ENCODE measurements at places on chromosomes 5 and 9. TPM values are rescaled to one million over a fixed set of nuclear protein-coding genes. Genes with fewer than 3 reads are reported as not detected.

DNA sequence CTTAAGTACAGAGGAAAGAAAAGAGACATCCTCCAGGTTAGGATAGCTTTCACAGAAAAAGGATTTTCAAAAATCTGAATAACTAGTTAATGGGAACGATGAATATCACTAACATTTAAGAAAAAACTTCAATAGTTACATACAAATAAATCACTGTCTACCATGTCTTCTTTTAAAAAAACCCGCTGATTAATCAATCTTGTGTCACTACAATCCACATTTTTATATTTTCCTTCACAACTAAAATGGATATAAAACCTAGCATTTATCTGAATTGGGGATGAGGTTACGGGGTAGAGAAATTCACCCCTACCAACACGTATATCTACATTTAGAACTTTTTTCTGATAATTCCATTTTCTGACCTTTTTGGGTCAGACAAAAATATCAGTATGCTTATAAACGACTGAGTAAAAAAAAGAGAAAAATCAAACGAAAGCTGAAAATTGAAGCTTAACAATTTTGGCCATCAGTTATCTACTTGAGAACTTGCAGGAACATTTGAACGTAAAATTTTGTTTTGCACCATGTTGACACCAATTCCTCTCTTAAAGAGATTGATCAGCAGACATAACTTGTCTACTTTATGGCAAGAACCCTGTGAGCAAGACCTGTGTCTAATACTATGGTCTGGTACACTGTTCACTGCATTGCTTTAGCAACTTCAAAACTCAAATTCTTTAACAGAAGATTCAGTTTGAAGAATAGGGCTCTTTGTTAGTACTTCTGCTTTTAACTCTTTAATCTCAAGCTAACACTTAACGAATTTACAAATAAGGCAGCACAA, 4.8 kb downstream of the NR3C1 start:
- DNase-seq, result no peak

- DNase-seq, result no peak
Measured at GRCh38 chr5:152170350-152170749, 234.7 kb downstream of the NMUR2 start.

DNA sequence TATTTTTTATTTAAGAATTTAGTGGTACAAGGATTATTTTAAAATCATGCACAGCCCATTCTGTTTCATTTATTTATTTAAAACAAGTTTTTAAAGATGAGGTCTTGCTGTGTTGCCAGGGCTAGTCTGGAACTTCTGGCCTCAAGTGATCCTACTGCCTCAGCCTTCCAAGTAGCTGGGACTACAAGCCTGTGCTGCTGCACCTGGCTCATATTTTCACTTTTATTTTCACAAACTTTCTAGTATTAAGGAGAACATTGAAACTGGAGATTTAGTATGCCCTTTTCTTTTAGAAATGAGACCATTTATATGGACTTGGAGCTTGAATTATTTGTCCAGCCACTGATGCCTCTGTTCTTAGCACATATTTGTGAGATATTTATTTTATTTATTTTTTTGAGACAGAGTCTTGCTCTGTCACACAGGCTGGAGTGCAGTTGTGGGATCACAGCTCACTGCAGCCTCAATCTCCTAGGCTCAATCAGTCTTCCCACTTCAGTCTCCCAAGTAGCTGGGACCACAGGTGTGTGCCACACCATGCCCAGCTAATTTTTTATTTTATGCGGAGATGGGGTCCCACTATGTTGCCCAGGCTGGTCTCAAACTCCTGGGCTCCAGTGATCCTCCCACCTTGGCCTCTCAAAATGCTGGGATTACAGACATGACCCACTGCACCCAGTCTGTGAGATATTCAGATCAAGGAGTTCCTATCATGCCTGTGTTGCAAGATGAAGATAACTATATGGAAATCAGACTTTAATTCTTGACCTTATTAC, 7.4 kb downstream of the DMXL1 start:
- DNase-seq, result no peak

EGFLAM gene
- total RNA-seq, result 9.9 TPM

DMRT2 gene
- total RNA-seq, result 0.68 TPM

EPB41L4B gene
- total RNA-seq, result 19.4 TPM

ZNF300 gene
- 2.0 TPM for total RNA-seq

- DNase-seq, result no peak
Measured at GRCh38 chr5:66884564-66885243, 288.5 kb downstream of the MAST4 start.

- DNase-seq, result no peak
Measured at GRCh38 chr9:137797206-137798120, 80.1 kb upstream of the CACNA1B start.

TARS1 gene
- total RNA-seq, result 86.0 TPM

CDH9 gene
- total RNA-seq, result not detected
